GM03348 (cell line): ENCODE measurements at places on chromosomes 7 and 10.

- no peak for DNase-seq
These were observed 149.0 kb upstream of the TCF7L2 start for GRCh38 chr10:112801004-112801403.

- no peak for DNase-seq
These were observed 26.5 kb downstream of the BTRC start for GRCh38 chr10:101380353-101381017.

- no peak for DNase-seq
These were observed 213.3 kb downstream of the PLXDC2 start for GRCh38 chr10:20029523-20029922.

DNA sequence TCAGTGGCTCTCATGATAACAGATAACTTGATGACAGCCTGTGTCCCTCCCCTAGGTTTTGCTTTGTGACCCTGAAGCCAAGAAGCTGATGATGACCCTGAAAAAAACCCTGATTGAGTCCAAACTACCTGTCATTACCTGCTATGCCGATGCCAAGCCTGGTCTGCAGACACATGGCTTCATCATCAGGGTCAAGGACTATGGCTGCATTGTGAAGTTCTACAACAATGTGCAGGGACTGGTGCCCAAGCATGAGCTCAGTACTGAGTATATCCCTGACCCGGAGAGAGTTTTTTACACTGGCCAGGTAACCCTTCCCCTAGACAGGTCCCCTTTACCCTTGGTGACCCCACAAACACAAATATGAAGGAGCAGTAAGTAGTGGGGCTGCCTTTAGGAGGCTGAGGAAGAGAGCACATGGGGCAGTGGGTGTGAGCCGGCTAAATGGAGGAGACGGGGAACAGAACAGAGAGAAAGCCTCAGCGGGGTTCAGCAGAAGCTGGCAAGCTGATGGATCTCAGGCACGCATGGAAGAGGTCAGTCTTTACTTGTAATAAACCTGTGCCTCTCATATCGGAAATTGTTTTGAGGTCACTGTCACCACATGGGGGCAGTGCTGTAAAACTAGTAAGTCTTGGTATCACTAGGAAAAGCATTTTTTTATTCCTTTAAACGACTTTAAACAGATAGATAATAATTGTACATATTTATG lies 20.2 kb downstream of the PDCD11 start:
- DNase-seq = peak; percentile 66

GRCh38 chr7:124269774-124270173 lies 236.9 kb upstream of the TMEM229A start:
- no peak for DNase-seq

DNA sequence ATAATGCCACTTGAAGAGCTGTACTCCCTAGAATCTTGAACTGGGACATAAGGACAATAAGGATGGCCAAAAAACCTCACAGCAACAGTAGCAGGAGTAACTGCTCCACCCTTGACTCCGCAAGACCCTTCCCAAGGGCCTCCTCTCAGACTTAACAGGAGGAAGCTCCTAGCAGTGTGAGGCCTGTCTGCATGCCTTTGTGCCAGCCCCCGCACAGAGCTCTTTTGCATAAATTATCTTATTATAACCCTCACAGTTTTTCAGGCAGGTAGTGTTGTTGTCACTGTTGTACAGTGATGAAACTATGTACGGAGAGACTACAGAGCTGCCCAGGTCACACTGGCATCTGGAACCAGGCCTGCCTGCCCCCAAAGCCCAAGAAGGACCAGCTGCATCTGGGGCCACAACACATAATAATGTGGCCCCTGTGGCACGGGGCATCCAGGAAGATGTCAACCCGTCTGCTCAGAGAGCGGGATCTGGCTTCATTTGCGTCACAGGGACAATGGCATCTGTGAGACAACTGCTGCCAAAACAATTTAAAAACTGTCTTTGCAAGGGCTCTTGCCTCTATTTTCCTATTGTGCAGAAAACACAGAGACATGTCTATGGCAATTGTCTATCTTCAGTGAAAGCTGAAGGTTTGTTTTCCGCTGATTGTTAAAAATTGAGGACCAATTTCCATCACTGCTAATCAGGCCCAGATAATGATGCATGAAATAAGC lies 249.3 kb upstream of the GRB10 start:
- DNase-seq = no peak

DNA sequence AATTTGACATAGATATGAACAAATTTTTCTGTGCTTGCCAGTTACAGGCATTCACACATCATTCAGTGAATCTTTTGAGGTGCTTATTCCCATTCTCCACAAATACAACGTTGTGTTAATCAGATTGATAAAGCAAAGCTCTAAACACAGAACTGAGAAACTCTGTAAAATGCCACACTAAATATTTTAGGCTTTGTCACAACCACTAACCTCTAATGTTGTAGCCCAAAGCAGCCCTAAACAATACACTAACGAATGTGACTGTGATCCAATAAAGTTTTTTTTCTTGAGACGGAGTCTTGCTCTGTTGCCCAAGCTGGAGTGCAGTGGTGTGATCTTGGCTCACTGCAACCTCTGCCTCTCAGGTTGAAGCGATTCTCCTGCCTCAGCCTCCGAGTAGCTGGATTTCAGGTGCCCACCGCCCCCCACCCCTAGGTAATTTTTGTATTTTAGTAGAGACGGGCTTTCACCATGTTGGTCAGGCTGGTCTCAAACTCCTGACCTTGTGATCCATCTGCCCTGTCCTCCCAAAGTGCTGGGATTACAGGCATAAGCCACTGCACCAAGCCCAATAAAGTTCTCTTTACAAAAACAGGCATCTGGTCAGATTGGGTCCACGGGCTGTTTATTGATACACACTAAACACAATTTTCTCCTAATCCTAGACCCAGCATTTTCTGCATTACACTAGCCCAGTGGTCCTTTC lies 6.9 kb downstream of the CYCS start:
- DNase-seq = no peak
